Osteoblast (primary cell): ENCODE measurements at places on chromosomes 13 and 19.
A peak's percentile ranks its signal among the peaks of the same experiment; 100 is the strongest.

- no peak for DNase-seq
Measured at GRCh38 chr13:19810996-19811881, 28.5 kb upstream of the PSPC1 start.

DNA sequence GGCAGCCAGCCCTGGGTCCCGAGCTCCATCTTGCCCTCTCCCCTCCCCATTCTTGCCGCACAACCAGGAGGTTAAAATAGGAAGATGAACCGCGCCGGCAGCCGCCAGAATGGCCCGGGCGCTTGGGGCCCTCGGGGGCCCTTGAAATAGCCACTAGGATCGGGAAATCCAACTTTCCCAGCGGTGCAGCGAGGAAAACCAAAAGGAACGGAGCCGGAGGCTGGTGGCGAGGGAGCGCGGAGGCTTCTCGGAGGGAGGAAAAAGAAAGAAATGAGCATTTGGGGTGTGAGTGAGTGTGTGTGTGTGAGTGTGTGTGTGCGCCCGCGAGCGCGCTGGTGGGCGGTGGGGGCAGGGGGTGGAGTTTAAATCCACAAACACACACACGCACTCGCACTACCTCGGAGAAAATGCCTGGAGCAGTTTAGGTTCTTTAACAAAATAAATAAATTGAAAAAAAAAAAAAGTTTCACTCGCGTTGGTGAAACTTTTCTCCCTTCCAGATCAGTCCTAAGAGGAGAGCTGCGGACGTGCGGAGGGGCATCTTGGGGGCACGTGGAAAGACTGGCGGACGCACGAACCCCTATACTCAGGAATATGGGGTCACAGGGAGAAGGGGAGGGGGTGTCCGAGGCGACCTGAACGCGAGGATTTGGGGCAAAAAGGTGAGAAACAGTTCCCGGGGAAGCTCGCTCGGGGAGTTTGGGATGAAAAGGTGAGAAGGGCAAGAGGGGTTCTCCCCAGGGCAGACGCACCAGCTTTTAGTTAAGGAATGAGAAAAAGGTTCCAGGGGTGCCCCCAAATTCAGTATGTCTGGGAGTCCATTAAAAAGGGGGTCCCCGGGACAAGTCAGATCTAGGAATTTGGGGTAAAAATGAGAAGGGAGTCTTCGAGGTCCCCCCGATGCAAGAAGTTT is 1.3 kb downstream of the RFX2 start:
- DNase-seq: peak; percentile 82

DNA sequence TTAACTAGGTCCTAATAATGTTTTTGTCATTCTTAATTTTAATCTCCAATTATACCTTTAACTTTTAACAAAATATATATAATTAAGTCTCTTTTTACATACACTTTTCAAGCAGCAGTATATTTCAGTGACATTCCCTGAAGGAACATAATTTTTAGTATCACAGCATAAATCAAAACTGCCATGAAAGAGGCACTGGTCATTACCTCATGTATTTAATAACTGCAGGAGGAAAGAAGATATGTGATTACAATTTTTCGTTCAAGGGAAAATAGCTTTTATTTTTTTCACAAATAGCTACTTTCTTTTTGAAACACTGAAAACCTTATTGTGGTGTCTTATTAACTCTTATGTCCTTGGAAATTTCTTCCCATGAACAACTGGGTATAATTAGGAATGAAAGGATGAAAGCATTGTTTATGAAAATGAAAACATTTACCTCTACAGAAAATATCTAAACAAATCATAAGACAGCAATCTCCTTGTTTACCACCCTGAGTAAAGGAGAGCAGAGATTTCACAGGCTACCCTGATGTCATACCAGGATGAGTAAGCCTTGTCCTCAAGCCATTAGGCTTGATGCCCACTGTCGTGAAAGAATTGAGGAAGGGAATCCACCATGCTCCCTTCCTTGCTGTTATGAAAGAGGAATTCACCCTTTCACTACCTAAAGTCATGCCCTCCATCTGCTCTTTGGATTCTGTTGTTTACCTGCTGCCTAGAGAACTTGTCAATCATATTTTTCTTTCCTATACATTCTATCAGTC is 877.2 kb upstream of the PCDH20 start:
- no peak for DNase-seq

GRCh38 chr13:49098198-49098597 is 121.9 kb upstream of the MLNR start:
- DNase-seq: no peak

DNA sequence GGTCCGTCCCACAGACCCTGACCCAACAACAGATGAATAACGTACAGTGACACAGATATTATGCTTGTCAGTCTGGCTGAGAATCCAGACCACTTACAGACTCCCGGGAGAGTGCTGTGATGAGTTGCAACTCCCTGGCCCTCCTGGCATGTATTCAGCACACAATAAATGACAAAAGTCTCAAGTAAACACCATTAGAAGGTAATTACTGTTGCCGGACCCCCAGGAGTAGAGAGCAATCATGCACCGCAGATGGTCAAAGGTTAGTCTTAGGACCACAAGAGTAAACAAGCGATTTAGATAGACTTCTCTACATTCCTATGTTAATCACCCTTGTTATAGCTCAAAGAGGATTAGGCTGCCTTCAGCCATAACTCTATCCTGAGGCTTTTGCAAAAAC is 726.4 kb upstream of the GPC6 start:
- no peak for DNase-seq

DNA sequence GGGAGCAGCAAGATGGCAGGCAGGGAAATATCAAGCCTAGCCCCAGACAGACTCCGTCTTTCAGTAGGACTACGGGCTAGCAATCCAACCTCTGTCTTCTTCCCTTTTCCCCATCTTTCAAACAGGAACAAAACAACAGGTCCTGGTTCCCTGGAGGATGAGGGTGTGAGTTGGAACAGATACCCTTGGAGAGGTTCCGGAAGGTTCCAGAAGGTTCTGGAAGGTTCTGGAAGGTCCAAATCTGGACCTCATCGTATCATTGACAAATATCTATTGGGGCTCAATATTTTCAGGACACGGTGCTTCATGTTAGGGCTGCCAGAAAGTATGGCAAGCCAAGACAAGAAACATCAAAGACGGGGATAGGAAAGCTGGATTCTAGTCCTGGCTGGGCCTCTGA is 28.5 kb upstream of the FEM1A start:
- DNase-seq: no peak
